Osteoblast (primary cell): ENCODE measurements at places on chromosomes 1 and 21. TPM values are rescaled to one million over a fixed set of nuclear protein-coding genes. Genes with fewer than 3 reads are reported as not detected.

The TRIM67 gene
- total RNA-seq, result 0.29 and 0.36 TPM in 2 replicates

DNA sequence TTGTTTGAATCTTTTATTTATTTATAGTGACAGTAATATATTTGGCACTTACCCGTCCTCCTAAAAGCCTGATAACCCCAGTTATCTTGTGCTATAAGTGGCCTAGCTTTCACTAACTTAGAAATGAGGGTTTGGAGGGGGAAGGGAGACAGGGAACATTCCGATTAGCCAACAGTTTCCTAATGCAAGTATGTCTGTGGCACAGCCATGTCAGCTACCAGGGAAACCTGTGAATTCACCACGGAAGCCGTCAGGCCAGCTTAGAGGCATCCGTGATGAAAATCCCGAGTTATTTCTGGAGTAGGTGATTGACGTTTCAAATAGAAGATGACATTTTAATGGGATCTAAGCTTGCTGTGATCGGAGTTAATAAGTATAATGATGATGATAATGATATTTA, 39.4 kb upstream of the BCL10 start:
- no peak overlapping the region for H3K4me3 ChIP-seq
- H3K4me1 ChIP-seq, result peaks cover 75% of the 10 kb centered on the region
- peak overlapping the region; percentile 97 for H3K27ac ChIP-seq
- H3K27me3 ChIP-seq, result no peaks in the 10 kb centered on the region
- no peak for DNase-seq

DNA sequence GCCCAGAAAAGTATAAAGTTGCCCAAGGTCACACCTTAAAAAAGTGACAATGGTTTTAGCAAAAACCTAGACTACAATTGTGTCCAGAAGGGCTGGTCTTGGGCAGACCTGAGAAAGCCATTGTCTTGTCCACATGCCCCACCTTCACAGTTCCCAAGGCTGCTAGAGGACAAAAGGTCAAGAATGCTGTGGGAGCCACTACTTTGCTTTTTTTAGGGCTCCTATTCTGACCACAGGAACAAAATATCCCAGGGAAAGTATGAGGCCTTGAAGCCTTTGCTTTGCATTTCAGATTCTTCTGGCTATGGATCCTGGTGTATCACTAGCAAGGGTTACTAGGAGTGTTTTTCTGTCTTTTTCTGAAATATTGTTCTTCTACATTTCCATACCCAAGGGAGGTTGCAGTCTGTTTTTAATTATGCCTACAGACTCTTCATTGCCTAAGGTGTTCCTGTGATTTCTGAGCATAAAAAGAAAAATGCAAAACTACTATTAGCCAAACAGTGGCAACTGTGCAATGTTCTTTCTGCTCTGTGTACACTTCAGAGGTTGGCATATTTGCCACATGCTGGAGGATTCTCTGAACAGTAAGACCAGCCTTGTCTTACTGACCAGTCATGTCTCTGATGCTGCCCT, 10.7 kb downstream of the C1orf162 start:
- no peak for DNase-seq
- H3K4me3 ChIP-seq, result no peak overlapping the region
- H3K4me1 ChIP-seq, result peaks cover 6% of the 10 kb centered on the region
- no peak overlapping the region for H3K27ac ChIP-seq
- no peaks in the 10 kb centered on the region for H3K27me3 ChIP-seq

GRCh38 chr1:51487628-51488027, 31.4 kb downstream of the EPS15 start:
- no peak overlapping the region for H3K4me3 ChIP-seq
- no peak overlapping the region for H3K27ac ChIP-seq
- no peaks in the 10 kb centered on the region for H3K36me3 ChIP-seq
- peaks cover 10% of the 10 kb centered on the region for H3K4me1 ChIP-seq
- no peak for DNase-seq

- H3K36me3 ChIP-seq, result peaks cover 4% of the 10 kb centered on the region
- no peak for DNase-seq
- no peak overlapping the region for H3K4me3 ChIP-seq
- peak overlapping the region; percentile 97 for H3K27ac ChIP-seq
- H3K27me3 ChIP-seq, result no peaks in the 10 kb centered on the region
Measured at GRCh38 chr21:41894511-41894910, 15.4 kb upstream of the PRDM15 start.

DNA sequence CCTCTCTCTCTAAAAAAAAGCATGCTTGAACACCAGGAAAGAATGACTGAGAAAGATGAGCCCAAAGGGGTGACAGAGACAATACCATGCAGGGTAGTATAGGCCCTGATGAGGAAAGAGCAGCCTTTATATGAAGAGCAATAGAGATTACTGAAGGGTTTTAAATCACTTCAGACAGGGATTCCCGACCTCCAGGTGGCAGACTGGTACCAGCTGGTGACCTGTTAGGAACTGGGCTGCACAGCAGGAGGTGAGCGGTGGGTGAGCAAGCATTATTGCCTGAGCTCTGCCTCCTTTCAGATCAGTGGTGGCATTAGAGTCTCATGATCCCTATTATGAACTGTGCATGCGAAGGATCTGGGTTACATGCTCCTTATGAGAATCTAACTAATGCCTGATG, 30.8 kb upstream of the GTF2B start:
- H3K4me3 ChIP-seq, result no peak overlapping the region
- H3K27ac ChIP-seq, result no peak overlapping the region
- DNase-seq, result no peak
- H3K27me3 ChIP-seq, result no peaks in the 10 kb centered on the region
